ENCODE measurements at places on chromosomes 4 and X.

- DNase-seq: no peak
Measured at GRCh38 chrX:41409006-41409405, 38.1 kb upstream of the NYX start.

GRCh38 chr4:173252024-173252935, 81.9 kb downstream of the HMGB2 start:
- DNase-seq: no peak

GRCh38 chrX:73851014-73852009, 288.3 kb downstream of the CHIC1 start:
- no peak for DNase-seq

DNA sequence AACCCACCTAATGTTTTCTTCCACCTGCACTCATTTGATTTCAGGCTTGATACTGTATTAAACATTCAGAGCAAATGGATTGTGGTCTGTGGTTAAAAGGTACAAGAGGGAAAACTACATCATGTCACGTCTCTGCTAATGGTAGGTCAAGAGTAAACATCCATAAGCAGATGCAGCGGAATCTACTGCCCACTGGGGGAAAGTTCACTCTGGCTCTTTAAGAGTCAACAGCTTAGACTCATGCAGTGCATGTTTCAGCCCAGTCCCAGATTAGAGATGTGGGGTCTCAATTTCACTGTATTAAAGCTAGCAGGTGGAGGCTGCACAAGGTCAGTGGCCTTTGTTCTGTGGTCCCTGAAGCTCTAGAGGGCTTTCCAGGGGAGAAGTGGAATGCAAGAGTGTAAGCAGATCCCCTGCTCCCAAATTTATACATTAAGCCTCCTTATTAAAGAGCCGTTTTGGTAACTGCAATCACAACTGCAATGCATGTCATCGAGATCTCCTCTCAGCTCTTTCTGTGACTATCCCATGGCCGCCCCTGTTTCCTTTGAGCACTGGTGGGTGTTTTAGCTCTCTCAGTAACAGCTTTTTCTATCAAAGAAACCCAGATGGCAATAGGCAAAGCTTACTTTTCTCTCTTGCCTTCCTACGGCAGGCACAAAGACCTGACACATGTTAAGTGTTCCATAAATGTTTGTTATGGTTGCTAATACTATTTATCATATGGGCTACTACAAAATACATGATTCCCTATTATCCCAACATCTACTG, 53.4 kb downstream of the LDB2 start:
- DNase-seq: no peak

DNA sequence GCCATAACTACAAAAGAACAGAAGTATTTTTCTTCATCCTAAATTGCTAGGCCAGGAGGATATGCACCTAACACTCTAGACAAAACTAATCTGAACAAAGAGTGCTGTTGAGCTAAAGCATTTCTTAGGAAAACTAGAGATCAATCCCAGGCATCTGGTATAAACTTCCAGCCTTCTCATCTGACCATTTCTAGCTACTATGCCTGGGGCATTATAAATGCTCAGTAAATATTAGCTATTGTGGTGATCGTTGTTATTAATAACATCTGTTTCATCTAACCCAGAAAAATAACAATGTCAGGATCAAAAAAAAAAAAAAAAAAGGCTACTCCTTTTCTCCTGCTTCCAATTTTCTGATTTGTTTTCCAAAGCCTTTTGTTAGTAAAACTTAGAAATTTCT, 7.7 kb upstream of the SLC10A6 start:
- DNase-seq: no peak

DNA sequence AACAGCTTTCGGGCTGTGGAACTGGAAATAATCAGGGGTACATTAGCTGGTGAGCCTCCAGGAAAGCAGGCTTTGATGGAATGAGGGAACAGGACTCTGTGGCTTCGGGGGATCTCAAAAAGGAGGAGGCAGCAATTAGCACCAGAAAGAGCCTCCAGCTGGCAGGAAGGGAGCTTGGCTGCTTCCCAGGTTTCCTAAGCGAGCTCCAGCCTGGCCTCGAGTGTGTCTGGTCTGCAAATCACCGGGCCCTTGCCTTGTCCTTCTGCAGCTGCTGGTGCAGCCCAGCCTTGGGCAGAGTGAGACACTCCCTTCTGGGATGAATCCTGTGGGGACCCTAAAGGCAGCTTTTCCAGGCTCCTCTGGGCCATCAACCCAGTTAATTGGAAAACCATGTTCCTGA, 10.7 kb upstream of the PDHA1 start:
- DNase-seq: no peak

DNA sequence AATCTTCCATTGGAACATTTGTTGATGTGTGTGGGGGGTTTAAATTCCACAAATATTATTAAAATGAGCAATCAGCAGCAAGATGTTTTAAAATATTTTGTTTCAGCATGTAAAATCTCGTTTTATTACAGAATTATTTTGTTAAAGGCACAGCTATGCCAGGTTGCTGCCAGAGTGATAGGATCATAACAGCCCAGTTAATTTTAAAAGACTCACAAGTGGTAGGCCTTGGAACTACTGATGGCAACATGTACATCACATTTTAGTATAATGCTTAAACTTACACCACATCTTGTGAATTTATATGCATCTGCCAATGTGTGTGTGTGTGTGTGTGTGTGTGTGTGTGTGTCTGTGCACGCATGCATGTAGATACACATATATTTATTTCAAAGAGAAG, 97.8 kb upstream of the SPRY1 start:
- no peak for DNase-seq

GRCh38 chr4:145840162-145840768, 98.4 kb downstream of the ZNF827 start:
- no peak for DNase-seq

DNA sequence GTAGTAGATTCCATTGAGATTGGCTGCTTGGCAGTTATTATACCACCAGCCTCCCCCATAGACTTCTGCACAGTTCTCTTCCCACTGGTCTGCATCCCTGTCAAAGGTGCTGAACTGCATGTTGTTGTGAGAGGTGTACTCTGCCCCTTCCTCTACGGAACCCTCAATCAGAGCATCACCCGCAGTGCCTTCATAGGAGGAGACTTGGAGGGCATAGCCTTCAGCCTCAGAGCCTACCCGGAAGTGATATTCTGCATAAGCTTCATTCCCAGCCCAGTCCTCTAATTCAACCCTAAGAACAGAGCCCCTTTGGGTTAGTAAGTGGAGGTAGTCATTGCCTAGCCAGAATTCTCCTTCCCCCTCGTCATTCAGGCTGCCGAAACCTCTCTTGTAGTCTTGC, 6.3 kb downstream of the FGA start:
- no peak for DNase-seq

DNA sequence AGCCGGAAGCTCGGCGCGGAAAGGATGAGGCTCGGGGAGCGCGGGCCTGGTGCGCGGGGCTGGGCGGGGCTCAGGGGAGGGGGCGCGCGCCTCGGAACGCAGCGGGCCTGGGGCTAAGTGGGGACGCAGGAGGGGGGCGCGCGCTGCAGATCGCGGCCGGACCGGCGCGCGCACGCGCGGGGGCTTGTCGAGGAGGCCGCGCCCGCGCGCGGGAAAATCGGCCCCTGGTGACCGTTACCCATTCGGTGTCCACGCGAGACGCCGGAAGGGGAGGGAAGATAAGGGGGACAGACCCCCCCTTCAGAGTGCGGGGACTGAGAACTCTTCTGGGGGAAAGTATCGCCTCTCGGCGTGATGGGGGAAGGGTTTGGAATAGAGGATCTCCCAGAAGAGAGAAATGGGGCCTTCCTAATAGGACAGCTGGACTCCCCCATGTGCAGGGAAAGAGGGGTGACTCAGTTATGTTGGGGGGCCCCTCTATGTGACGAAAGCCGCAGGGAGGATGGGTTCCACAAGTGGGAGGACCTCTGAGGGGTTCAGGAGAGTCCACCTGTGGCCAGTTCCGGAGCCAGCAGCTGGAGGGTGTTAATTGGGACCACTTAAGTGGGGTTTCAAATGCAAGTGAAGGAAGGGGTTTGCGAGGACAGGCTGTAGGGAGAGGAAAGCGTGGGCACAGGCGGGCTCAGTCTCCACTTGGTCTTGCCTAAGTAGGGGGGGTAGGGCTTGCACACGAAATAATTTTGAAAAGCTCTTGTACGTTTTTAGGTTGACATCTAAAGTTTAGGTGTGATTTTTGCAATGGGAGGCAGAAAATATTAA, 584 bp downstream of the SUV39H1 start:
- DNase-seq: no peak

GRCh38 chr4:20554134-20554533, 146.1 kb upstream of the PACRGL start:
- DNase-seq: no peak
